ENCODE measurements at places on chromosomes 5 and 9.

DNA sequence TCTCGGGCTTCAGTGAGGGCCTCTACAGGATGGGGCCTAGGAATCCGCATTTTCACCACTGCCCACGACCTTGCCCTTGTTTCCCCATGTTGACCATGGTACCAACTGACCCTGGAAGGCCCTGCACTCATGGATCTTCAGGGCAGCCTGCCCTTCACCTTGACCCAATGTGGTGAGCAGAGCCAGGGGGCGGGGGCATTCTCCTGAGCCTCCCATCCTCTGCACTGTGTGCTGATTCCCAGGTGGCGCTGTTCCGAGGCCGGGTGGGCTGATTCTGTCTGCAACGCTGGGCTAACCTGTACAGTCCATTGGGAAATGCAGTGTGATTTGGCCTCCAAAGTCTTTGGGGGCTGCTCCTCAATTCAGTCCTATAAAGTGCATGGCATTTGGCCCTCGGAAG is 68.7 kb downstream of the SHB start:
- no peak for DNase-seq

GRCh38 chr9:108178318-108178717 is 677.5 kb downstream of the ACTL7B start:
- DNase-seq: no peak

DNA sequence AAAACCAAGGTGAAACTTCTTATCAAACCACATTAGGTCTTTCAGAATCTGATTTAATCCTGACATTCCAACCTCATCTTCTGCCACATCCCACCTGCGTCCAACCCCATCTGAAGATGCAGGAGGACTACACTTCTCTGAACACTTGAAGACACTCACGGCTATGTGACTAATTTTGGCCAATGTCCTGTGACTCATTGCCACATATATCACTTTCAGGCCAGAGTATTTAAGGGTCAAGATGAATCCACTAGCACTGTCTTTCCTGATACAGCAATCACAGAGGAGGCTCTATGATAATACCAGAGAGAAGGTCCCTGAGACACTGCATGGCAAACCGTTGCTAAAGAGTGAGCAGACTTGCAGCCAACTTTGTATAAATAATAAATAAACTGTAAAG is 323.4 kb downstream of the NR2F1-AS1 start:
- DNase-seq: no peak

DNA sequence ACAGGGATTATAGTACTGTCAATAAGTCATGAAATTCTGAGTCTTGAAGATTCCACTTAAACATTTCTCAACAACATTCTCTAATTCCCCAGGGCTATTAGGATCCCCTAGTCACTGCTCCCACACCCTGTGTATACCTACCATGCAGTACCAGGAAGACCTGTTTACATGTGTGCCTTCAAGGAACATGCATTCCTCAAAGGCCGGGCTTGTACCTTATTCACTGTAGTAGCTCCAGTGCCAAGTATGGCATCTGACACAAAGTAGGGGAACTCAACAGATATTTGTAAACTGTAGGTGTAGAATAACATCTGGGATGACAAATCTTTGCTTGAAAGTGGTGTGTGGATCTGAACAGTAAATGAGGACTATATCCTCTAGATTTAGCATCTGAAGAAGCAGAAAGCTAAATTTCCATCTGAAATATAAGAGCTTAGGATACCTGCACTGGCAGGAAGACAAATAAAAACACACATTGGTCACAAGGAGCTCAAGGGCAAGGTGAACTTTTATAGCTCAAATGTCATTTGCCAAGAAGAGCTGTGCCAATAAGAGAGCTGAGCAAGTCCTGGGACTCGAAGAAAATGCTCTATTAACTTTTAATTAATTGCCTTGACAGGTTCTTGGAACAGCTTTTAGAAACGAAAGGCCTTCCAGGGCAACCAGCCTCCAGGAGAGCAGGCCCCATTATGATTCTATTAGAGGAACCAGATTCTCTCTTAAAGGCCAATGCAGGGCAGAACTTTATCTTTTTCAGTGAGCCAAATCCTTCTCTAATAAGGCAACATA is 52.3 kb upstream of the MYOT start:
- DNase-seq: no peak

- DNase-seq: peak; percentile 82
Measured at GRCh38 chr9:1879501-1879900, 135.6 kb upstream of the SMARCA2 start.
